ENCODE measurements at places on chromosomes 1 and 21.

GRCh38 chr1:200039849-200040474, 12.5 kb downstream of the NR5A2 start:
- no peak for DNase-seq

GRCh38 chr21:37060296-37060695, 12.6 kb downstream of the PIGP start:
- DNase-seq = no peak

- no peak for DNase-seq
Measured at GRCh38 chr1:224747578-224747977, 131.5 kb downstream of the CNIH3 start.

DNA sequence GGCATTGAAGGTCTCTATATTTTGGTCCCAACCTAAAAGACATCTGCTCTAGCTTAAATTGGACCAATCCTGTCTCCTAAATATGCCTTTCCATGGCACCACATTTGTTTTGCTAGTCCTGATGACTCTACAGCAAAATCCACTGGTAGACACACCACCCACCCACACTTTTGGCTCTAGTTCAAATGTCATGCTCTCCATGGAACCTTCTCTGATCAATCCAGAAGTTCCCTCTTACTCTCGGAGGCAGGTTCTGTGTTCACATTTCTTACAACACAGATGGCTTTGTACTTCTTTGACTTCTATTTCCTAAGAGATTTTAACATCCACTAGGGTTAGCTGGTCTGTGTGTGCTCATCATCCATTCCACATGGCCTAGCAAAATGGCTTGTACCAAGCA, 151.3 kb downstream of the APP start:
- DNase-seq = no peak

- DNase-seq = no peak
Measured at GRCh38 chr21:35404247-35404646, 355.1 kb upstream of the RUNX1 start.

DNA sequence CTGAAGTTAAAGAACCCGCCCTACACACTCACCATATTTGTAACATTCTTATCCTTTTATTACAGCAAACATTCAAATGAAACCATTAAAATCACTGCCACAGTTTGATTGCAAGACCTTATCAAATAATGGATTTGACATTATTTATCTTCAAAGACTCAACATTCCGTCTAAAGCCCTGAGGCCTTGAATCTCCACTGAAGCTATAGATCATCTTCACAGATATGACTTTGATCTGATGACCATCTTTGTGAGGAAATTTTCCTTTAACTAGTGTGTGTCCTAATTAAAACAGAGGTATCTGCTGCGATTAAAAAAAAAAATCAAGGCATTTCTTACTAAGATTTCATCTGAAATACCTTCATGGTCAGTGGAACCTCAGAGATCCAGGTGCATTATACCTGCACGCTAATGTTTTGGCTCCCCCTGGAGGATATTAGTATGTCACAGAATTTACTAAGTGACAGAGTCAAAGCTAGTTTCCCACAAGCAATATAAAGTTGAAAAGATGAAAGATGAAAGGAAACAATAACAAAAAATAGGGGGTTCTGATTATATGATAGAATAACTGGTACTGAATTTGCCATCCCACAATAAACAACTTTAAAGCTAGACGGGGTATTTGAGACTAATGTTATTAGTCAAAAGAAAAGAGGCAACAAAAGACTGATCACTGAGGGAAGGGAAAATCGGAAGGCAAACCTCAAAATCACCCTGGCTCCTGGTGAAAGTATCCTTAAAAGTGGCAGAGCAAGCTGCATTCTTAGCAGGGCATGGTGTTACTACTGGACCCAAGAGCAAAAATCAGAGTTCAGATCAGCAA, 923.4 kb downstream of the NCAM2 start:
- no peak for DNase-seq

- DNase-seq = no peak
Measured at GRCh38 chr21:33840771-33841170, 74.8 kb downstream of the ATP5PO start.

DNA sequence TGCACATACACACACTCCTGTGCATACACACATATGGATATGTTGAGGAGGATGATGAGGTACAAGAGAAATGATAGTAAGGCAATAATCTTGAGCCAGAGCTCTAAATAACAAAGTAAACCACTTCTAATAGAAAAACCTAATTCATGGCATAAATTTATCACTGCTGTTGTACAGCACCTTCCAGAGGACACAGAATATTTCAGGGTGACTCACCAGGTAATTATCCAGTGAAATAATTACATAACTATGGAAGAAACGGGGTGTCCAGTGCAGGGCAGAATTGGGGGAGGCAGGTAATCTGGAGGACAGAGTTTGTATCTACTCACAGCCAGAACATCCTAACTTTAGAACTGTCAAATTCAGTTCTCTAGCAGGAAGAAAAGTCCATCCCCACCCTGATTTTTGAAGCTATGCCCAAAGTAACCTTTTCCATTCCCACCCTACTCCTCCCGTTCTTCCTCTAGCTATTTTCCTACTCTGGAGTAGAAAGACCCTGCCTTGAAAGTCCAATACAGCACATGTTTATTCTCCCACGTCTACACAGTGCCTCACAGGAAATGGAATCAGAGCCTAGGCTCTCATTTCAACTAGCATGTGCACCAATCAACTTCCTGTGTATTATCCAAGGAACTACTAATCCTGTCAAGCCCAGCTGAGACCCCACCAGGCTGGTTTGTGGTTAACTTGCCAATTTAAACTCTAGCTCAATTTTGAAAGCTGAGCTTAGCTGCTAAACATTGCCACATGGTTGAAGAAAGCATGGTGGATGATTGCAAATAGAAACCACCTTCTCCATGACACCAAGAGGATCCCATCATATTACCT, 96.6 kb downstream of the PTPN14 start:
- DNase-seq = no peak

GRCh38 chr1:43596579-43596978, 53.4 kb upstream of the KDM4A start:
- no peak for DNase-seq

DNA sequence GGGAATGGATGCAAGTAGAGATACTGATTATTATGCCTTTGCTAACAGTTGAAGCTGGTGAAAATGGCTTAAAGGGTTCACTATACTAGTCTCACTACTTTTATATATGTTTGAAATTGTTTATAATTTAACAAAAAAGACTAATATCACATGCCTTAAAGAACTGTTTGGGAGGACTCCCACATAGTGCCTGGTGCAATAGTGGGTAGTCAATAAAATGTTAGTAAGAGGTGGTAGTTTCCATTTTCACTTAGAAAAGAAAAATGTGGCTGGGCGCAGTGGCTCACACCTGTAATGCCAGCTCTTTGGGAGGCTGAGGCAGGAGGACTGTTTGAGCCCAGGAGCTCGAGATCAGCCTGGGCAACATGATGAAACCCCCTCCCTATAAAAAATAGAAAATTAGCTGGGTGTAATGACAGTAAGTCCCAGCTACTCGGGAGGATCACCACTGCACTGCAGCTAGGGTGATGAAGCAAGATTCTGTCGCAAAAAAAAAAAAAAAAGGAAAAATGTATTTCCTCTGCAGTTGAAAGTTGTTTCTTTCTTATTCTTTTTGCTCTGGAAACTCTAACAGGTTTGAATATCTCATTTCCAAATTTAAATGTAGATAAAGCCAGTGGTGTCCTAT, 24.5 kb downstream of the C21orf91 start:
- DNase-seq = no peak

- no peak for DNase-seq
Measured at GRCh38 chr1:4430406-4431365, 223.7 kb upstream of the AJAP1 start.

DNA sequence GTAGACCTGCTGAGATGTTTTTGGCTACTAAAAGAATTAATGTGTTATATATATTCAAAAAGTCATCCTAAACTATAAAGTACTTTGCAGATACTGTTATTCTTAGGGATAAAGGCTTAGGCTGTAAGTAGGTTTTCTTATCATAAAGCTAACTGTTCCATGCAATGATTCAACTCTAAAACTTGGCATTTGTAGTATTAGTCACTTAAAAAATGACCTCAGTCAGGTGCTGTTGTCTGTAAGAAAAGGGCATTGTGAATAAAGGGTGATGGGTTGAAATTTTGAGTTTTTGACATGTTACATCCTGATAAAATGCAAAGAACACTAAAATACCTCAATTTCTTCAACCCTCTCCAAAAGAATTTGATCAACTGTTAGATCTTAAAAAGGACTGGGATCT, 32.9 kb downstream of the ADCY10 start:
- DNase-seq = no peak

GRCh38 chr1:39344394-39345154, 140.1 kb downstream of the MACF1 start:
- no peak for DNase-seq

All from activated gamma-delta T cell (primary cell).